Head of caudate nucleus (tissue), 42 donors: ENCODE measurements at places on chromosomes 13 and 19.
A peak's percentile ranks its signal among the peaks of the same experiment; 100 is the strongest.

DNA sequence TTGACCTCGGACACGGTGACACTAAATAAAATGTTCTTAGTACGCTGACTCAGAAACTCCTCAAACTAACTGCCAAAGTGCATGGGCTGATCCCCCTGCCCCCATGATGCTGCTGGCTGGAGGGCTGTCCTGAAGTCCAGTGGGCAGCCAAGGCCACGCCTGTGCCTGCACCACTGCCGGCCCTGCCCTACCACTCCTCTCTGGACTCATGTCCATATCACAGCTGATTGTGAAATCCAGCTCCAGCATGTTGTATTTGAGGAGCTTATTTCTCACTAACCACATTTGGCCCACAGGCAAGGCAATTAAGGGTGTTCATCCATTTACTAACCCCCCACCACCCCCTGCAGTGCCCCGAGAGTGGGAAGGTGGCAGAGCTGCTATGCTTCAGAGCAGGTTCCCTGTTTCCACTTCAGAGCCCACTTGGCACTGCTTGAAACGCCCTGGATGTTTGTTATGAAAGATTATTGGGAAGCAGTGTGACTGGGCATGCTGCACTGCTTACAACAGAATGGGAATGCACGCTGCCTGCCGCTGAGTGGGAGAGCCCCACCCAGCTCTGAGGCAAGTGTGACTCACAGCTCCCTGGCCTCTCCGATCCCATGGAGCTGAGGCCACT is 114.0 kb downstream of the UQCRFS1 start:
- DNase-seq: peak; percentile 71

DNA sequence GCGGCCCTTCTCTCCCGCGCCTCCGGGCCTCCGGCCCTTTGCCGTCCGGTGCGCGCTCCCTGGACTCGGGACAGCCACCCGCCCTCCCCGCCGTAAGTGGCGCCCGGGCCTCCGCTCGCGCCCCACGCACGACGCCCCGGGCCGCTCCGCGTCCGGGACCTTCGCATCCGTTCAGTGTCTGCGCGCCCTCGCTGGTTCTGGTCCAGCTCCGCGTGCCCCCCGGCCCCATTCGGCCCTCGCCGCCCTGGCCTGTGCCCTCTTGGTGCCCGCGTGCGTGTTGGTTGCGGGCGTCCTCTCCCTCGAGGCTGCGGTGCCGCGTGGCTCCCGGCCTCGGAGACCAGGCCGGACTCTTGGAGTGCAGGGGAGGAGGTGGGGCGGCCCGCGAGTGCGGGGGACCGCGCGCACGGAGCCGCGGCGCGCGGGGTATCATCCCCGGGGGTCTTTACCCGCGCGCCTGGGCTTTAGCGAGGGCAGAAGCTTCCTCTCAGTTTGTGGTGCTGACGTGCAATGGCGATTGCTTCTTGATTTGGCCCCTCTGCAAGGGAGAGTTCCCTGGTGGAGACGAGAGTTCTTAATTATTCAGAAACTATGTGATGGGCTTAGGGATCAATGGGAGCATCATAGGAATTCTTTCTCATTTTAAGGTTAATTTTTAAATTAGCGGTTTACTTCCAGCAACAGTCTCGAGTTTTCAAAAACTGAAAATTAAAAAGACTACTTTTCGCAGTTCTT is 757 bp downstream of the WASF3 start:
- peak; percentile 13 for DNase-seq

DNA sequence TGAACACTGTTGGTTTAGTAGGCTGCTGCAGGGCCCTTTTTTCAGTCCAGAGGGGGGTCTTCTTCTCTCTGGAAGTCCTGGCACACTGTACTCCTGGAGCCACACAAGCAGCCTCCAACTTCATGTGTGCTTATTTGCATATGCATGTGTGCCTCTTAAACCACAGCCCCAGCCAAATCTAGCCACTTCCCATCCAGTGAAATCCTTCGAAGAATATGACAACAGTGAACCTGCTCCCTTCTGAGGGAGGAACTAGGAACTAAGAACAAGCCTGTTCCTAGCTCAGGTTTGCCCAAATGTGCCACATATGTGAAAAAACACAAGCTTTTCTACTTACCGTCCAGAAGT is 348.5 kb downstream of the FOXO1 start:
- DNase-seq: no peak

GRCh38 chr19:57813919-57814504 is 701 bp downstream of the ZNF552 start:
- no peak for DNase-seq

GRCh38 chr13:113929628-113930615 is 44.0 kb downstream of the C13orf46 start:
- no peak for DNase-seq

DNA sequence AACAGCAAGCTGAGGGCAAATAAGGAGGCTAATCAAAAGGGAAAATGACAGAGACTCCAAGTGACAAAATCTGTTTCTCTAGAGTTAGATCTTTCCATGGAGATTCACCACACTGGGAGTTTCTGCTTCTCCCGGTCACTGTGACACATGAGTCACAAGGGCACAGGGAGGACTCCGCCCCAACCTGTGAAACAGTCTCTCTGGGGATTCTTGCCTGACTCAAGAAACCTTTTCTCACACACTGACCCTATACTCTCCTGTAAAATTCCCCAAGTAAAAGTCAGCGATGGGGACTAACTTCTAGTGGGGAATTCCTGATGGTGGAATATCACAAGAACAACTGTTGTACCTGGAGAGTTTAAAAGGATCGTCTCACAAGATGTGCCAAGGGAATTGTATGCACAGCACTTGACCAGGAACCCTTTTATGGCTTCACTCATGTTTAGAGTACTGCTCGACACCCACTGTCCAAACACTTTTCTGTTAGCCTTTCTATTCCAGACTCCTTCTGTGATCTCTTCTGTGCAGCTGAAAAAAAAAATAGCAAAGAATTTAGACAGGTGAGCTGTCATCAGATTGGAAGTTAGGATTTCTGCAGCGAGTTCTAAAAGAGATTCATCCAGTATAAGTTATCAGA is 46.8 kb upstream of the URAD start:
- no peak for DNase-seq

DNA sequence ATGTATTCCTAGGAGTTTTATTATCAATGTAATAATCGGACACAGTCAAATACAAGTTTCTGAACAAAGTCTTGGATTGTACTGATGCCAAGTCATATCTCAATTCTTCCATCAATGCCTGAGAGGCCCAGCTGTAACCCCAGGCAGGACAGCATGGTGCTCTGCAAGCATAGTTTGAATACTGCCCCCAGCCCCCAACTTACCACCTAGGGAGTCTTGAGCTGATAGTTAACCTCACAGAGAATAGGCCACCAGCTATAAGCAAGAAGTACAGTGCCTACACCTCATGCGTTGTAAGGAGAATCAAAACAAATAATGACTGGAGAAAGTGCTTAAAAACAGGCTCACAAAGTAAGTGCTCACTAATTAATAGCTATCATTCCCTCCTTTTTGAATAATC is 2.7 kb downstream of the PROSER1 start:
- DNase-seq: no peak

DNA sequence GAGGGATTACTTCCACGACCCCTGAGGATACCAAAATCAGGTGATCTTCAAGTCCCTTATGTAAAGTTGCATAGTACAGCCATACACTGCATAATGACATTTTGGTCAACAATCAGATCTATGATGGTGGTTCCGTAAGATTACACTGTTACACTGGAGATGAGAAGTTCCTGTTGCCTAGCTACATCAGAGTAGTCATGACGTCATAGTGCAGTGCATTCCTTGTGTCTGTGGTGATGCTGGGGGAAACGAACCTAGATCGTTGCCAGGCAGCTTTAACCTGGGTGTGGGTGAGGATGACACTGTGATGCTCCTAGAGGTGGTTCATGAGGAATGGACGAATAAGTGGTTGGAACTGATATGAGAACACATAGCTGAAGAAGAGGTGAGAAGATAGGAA is 9.1 kb downstream of the ZNF610 start:
- no peak for DNase-seq
